Thoracic aorta (tissue), 2 donors: ENCODE measurements at places on chromosomes 6 and 20. TPM values are rescaled to one million over a fixed set of nuclear protein-coding genes. Genes with fewer than 3 reads are reported as not detected.

Gene PHACTR3
- total RNA-seq = not detected

DNA sequence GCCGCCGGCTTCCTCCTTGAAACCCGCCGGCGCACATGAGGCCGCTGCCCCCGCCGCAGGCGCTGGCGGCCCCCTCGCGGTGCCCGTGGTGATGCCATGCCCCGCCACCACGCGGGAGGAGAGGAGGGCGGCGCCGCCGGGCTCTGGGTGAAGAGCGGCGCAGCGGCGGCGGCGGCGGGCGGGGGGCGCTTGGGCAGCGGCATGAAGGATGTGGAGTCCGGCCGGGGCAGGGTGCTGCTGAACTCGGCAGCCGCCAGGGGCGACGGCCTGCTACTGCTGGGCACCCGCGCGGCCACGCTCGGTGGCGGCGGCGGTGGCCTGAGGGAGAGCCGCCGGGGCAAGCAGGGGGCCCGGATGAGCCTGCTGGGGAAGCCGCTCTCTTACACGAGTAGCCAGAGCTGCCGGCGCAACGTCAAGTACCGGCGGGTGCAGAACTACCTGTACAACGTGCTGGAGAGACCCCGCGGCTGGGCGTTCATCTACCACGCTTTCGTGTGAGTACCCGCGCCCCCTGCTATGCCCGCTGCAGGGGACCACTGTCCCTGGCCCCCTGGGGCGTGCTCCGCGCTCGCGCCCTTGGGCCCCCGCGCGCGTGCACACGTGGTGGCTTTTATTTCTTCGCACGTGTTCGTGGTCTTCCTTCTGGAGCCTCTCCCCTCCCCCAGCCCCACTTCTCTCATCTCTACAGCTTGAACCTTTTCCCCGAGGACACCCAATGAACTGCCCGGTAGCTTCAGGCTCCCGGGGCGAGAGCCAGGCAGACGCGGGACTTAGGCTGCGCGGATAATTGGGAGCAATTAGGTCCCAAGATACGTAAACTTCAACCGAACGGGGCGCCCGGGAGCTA, 453 bp downstream of the KCNQ5 start:
- H3K4me1 ChIP-seq = peaks cover 15% of the 10 kb centered on the region
- H3K36me3 ChIP-seq = no peaks in the 10 kb centered on the region
- DNase-seq = no peak
- no peaks in the 10 kb centered on the region for H3K27me3 ChIP-seq
- H3K27ac ChIP-seq = peak overlapping the region; percentile 78
- peak overlapping the region; percentile 87 for H3K4me3 ChIP-seq

Gene TRIM40
- not detected for total RNA-seq

GRCh38 chr6:75800708-75801505, 51.9 kb downstream of the MYO6 start:
- no peak overlapping the region for H3K27ac ChIP-seq
- no peaks in the 10 kb centered on the region for H3K36me3 ChIP-seq
- no peak for DNase-seq
- no peak overlapping the region for H3K4me3 ChIP-seq
